ENCODE measurements at places on chromosomes 2 and 18.
A peak's percentile ranks its signal among the peaks of the same experiment; 100 is the strongest.

DNA sequence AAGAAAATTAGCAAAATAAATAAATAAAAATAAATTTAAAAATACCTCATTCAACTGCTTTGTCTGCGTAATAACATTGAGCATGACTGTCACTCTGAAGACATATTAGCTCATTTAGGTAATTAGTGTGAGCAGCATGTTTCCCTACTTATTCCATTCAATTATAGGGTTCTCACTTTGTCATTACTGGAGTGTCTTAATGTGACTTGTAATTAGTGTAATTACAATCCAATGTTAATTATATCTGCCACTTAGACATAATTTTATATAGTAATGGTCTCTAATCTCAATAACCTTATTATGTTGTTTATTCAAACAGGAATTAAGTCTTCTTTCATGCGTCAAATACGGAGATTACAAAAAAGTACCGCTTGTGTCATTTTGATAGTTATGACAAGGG, 893.9 kb upstream of the ACVR2A start:
- no peak for DNase-seq

DNA sequence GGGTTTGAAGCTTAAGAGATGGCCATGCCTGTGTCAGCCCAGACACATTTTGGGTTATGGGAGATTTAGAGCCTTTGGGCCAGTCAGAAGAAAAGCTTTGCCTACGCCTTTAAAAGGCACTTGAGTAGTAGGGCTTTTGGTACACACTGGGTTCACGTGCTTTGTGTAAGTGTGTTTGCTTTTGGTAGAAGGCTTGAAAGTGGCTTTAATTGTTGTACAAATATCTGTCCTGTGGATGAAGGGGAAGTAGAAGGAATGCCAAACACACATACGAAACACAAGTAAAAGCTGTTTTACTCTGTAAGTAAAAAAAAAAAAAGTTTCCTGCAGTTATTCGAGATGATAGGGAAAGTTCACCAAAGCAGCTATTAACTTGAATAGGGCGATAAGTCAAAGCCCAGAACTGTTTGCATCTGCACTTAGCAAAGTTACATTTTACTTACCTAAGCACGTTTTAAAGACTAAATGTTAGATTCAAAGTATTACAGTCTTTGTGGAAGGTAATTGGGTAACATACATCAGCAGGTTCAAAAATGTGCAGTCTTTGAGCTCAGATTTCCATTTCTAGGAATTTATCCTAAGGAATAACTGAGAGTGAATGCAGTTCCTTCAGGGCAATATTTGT, 75.4 kb downstream of the STK25 start:
- no peak for DNase-seq

DNA sequence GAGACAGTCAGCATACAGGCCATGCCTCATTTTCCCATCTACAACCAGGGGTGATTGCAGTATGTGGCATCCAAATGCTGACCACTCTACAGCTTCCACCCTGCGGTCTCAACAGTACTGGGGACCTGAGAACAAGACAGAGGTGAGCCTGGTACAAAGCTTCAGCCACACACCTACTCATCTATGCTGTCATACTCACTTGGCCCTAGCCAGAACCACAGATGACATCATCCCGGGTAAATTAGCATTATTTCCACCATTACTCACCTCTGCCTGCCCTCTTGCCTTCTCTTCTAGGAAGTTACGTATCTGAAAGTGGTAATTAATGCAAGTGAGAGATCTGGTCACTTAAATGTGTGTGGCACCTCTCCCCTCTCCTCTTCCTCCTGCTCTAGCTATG, 208.2 kb upstream of the ARL4C start:
- DNase-seq, result peak; percentile 37

- no peak for DNase-seq
Measured at GRCh38 chr2:222203041-222203440, 95.8 kb downstream of the PAX3 start.

DNA sequence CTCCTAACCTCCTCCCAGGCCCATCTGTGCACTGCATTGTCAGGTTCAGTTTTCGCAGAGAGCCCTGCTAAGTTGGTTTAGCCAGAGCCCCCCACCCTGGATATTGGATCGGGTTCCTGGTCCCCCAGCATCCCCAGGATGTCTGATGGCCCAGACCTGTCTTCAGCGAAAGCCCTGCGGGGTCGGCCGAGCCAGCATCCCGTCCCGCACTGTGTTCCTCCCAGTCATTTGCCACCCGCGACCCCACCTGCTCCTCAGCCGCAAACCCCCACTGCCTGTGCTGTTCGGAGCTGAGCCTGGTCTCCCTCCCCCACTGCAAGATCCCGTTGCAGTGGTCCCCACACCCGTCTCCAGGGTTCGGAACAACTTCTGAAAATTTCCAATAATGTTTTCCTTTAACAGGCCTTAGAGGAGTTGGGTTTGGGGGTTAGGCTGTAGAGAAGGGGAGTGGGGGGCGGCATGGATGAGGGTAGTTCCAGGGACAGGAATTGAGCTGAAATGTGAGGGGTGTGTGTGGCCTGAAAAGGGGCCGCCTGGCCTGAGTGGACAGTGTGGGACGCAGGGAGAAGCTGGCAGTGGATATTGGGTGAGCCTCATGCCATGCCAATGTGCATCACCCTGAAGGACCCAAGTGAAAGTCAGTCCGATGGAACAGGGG, 1.6 kb upstream of the COPS9 start:
- no peak for DNase-seq

- DNase-seq, result peak; percentile 22
Measured at GRCh38 chr18:31513189-31513935, 15.4 kb downstream of the DSG2 start.

GRCh38 chr2:69848186-69848790, 18.8 kb downstream of the GMCL1 start:
- no peak for DNase-seq

DNA sequence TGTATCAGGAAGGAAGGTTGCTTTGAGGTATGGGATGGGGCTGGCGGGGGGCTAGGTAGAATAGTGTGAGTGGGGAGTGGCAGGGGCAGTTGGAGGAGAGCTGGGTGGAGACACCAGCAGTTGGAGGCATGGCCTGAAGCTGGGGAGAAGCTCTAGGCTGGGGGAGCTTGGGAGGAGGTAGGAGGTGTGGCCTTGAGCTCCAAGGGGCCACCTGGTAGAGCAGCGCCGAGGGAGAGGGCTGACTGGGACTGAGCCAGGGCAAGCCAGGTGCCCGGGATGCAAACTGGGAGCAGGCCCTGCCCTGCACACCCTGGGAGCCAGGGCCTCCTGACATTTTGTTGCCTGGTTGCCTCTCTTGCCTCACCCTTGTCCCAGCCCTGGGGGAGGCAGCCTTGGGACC, 33.1 kb upstream of the PDIA6 start:
- no peak for DNase-seq

DNA sequence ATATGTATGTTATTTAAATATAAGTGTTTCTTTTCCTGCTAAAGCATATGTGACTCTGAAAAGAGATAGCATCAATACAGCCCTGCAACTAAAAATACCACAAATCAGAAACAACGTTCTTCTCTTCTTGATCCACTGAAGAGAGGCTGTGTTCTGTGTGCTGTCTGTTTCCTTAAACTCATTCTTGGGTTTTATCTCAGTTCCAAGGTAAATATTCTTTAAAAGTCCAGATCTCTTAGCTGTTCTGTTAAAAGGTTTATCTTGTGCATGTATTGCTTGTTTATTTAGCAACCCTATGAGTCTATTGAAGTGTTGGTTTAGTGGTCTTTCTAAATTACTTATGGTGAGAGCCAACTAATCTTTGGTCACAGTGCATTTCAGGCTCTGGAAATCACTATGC, 173.3 kb upstream of the NT5C1B start:
- no peak for DNase-seq

DNA sequence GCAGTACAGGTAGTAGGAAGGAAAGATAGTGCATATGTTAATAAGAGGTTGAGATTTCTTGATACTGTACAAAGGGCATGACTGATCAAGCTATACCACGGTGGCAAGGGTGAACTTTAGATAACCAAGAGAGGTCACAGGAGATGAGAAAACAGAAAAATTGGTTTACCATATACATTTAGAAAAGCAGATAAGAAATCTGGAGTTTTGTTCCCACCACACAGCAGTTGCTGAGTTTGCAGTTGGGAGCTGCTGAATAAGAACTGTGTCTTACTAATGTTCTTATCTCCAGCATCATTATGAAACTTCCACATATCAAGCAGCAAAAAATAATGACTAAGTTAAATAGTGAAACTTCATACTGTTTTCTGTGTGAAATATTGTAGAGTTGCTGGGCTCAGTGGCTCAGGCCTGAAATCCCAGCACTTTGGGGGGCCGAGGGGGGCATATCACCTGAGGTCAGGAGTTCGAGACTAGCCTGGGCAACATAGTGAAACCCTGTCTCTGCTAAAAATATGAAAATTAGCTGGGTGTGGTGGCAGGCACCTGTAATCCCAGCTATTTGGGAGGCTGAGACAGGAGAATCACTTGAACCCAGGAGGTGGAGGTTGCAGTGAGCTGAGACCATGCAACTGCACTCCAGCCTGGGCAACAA, 12.0 kb upstream of the IMPACT start:
- no peak for DNase-seq

DNA sequence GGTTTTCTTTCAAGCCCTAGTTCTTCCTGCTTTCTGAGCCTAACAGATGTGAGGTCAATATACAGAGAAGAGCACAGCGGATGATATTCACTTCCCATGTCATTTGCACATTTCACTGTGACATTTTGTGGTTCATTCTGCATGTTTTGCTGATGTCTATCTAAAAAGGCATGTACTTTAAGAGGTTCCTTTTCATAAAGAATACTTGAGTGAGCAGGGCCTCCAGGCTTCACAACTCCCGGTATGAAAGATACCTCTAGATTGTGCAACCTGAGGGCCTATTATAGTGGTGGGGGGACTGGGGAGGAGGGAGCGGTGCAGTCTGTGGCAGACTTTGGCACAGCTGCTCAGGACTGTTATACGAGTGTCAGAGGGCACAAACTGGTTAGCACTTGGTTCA, 54.6 kb downstream of the CPO start:
- no peak for DNase-seq

DNA sequence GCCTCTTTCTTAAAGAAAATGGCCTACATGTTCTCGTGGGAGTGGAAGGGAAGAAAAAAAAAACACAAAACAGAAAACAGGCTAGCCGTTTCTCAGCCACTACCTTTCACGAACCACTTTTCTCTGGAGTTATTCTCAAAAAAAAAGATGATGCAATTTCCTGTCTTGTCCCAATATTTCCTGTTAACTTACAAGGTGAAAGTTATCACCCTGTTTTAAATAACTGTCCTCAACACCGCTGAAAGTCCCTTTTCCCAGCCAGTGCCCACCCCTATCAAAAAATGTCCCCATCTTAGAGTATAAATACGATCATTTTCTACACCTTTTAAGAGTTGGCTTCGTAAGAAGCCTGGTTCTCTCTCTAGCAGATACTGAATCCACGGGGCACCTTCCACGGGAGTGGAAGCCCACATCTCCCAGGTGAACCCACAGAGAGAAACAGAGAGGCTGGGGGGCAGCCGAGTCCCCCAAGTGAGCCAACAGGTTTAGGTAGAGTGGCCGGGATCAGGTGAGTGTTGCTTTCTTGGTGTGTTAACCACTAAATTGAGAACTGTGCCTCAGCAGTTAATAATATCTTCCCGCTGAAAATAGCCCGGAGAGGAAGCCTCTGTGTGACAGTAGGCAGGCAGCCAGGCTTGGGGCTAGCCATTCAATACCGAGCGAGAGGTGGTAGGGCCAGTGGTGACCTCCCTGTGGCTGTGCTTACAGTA, 15.9 kb downstream of the SMAD7 start:
- DNase-seq, result no peak

DNA sequence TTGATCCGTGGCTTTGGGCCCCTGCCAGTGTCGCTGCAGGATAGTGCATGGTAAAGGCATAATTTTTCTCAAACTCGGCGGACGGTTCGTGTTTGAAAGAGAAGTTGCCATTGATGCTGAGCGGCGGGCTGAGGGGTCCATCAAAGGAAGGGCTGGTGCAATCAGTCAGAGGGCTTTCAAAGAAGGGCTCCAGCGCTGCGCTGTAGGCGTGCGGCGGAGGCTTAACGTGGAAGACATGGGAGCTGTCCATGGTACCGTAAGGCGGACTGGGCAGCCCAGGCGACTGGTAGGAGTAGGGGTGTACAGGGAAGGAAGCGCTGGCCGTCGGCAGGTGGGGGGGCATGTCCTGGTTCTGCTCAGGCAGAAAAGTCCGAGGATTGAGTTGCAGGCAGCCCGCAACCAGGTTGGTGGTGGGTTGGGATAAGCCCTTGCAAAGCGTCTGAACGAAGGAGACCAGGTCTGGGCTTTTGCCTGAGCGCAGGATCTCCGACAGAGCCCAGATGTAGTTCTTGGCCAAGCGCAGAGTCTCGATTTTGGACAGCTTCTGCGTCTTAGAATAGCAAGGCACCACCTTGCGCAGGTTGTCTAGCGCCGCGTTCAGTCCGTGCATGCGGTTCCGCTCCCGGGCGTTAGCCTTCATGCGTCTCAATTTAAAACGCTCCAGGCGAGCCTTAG, 2.3 kb downstream of the NEUROD1 start:
- DNase-seq, result no peak

GRCh38 chr2:18404708-18405107, 155.7 kb downstream of the RDH14 start:
- no peak for DNase-seq

DNA sequence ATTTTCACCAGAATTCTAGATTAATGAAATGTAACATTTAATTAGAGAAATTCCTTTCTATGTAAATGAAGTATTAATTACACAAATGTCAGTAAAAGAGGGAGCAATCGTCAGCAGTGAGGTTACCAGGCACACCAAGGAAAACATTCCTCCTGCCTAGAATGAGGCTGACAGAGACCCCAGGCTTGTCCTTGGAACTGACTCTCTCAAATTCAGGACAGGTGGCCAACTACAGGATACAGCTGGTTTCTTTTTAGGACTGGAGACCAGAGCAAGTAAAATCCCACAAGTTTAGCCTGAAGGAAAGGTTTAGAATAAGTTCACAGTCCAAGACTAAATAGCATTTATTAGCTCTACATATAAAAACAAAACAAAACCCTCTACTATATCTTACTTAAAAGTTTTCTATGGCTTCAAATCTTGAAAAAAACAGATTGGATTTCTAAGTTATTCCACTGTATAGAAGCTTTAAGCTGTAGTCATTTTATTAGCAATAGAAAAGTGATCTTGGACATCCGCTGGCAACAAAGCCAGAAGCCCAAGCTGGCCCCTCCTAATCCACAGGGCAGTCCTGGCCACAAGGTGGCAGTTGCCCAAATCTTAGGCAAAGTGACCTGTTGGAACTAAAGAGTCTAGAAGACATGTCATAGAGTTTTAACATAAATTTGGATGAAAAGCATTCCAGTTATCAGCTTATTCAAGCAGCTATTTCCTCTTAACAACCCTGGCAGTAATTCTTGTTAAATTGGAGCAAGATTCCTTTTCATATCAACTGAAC, 81.0 kb downstream of the SP3 start:
- peak; percentile 12 for DNase-seq

DNA sequence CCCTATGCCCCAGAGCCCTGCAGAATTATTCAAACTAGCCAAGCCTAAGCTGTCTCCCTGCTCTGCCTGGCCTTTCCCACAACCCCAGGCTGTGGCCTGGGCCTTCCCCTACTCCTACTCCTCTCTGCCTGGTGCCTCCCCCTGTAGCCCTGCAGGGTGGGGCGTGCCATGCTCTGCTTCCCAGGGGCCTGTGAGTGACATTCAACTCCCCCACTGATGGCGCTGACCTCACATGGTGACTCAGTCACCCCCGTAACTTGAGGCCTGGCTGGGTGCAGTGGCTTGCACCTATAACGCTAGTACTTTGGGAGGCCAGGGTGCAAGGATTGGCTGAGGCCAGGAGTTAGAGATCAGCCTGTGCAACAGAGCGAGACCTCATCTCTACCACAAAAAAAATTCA, 60.6 kb downstream of the KIF1A start:
- DNase-seq, result peak; percentile 50

- no peak for DNase-seq
Measured at GRCh38 chr2:102181376-102181775, 5.4 kb upstream of the IL1RL2 start.

- no peak for DNase-seq
Measured at GRCh38 chr2:150909090-150909489, 352.6 kb downstream of the RBM43 start.

Measured in H54 (cell line).